ENCODE measurements at places on chromosomes 4 and X.

DNA sequence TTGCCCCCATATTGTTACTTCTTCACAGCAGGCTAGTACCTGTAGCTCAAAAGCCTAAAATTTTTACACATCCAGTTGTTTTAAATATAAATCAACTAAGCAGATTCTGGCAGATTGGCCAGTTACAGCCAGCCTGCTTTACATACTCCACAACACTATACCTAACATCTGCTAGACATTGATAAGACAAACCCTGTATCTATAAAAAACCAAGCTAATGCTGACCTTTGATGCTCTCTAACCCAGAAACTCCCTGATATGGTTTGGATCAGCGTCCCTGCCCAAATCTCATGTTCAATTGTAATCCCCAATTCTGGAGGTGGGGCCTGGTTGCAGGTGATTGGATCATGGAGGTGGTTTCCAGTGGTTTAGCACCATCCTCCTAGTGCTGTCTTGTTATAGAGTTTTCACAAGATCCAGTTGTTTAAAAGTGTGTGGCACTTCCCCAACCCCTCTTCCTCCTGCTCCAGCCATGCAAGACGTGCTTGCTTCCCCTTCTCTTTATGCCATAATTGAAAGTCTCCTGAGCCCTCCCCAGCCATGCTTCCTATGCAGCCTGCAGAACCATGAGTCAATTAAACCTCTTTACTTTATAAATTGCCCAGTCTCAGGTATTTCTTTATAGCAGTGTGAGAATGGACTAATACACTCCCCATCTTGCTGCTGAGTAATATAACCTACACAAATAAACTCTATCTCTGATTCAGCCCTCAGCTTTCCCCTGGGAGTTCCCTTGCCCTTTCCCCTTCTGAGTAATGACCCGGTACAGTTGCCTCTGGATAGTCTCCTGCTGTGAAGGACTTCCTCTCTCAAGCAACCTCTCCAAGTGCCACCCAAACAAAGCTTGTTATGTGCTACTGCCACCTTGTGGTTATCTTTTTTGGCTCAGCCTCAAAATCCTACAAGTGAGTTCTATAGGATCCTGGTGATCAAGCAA lies 39.6 kb downstream of the ZCCHC13 start:
- DNase-seq, result no peak

DNA sequence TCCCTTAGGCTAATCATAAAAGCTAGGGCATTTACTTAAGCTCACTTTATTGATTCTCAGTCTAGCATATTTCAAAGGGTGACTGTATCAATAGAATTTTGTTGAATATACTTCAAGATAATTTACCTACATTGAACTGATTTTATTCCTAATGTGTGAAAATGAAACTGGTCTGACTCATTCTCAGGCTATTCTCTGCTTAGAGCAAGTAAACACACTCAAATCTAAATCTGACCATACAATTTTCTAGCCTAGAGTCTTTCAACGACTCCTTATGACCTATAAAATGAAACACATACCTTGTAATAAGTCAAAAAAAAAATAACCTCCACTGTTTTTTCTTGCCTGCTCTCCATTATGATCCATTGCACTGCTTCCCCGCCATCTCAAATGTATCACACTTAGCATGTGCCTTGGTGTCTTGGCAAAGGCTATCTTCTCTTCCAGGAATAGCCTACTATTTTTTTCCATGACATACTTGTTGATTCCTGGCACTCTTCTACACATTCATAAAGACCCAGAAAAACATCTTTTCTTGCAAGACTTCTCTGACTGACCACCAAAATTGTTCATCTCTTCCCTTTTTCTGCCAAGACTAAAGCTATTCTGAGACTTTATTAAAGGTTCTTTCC lies 965.1 kb upstream of the HS3ST1 start:
- DNase-seq, result no peak

GRCh38 chr4:39330353-39330752 lies 35.8 kb downstream of the RFC1 start:
- no peak for DNase-seq

DNA sequence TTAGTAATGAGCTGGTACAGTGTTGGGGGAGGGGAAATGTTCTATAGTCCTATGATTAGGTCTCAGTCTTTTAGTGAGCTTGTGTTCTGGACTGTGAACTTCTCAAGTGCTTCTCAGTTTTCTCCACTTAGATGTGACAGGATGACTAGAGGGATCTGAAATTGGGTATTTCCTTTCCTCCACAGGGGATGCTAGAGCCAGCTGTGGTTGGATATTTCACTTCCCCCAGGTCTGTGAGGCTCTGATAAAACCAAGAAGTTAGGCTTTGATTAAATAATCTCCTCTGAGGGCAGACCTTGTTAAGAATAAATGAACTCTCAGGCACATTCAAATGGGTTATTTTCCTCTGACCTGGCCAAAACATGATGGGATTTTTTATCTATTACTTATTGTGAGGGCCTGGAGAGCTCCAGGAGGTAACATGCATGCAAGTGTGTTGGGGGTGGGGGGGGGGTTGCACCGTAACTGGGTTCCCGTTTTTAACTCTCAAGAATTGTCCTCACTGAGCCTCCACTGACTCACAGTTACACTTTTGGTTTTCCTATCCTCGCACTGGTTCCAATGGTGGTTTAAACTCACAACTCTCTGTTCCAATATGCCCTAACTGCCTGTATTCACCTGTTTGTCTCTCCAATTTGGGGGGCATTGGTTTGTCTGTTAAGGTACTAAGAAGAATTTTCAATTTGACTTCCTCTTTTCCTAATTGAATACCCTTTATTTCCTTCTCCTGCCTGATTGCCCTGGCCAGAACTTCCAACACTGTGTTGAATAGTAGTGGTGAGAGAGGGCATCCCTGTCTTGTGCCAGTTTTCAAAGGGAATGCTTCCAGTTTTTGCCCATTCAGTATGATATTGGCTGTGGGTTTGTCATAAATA lies 28.1 kb upstream of the GLRA3 start:
- no peak for DNase-seq

DNA sequence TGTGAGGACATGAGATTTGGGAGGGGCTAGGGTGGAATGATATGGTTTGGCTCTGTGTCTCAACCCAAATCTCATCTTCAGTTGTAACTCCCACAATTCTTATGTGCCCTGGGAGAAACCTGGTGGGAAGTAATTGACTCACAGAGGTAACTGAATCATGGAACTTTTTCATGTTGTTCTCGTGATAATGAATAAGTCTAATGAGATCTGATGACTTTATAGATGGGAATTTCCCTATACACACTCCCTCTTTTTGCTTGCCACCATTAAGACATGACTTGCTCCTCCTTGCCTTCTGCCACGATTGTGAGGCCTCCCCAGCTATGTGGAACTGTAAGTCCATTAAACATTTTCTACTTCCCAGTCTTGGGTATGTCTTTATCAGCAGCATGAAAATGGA lies 253.2 kb upstream of the GK2 start:
- DNase-seq, result no peak

DNA sequence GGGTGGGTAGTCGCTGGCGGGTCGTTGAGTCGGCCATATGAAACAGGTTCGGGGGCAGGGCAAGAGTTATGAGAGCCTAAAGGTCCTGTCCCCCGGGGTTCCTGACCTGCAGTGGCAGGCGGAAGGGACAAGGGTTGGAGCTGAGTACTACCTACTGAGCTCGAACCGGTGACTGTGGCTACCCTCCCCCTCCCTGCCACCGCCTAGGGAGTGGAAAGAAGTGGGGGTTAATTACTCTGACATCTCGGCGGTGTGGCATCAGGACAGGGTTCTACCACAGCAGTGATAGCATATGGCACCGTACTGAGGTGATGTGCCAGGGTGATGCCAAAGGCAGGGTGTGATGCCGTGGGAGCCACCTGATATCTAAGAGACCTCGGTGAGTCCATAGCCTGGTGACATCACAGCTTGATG lies 307 bp downstream of the ATG4A start:
- DNase-seq, result no peak

GRCh38 chr4:38958453-38959190 lies 73.6 kb downstream of the TMEM156 start:
- no peak for DNase-seq
